Heart left ventricle (tissue), 16 donors: ENCODE measurements at places on chromosomes 16 and 17. TPM values are rescaled to one million over a fixed set of nuclear protein-coding genes. Genes with fewer than 3 reads are reported as not detected.

- DNase-seq: peak; percentile 23
These were observed 9.6 kb downstream of the UBTF start for GRCh38 chr17:44209786-44210341.

DNA sequence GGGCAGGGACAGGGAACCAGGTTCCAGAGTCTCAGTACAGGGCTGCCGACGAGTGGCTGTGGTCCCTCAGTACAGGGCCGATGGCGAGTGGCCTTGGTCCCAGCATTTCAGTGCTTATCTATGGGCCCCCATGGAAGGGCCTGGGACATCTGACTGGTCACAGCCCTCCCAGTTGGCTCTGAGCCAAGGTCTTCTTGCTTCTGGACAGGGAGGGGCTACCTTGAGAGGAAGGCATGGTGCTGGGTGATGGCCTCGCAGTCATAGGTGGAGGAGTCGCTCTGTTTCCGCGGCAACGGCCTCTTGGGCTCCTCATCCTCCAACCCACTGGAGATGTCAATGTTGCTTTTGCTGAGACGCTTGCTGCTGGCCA, 32.5 kb downstream of the PIMREG start:
- peak; percentile 38 for DNase-seq

DNA sequence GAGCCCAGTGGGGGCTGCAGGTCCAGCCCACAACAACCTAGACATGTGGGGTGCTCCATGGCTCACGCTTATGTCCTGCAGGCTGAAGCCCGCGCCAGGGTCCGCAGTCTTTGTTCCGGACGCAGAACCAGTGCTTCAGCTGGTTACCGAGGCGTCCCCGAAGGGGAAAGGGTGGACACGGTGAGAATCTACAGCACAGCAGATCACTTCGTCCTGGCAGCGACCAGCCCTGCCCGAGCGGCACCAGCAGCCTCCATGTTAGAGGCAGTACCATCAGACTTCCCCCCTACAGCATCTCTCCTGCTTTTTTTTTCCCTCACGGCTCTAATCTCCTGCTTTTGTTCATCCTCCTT, 1736.4 kb downstream of the TP53TG3F start:
- DNase-seq: no peak

DNA sequence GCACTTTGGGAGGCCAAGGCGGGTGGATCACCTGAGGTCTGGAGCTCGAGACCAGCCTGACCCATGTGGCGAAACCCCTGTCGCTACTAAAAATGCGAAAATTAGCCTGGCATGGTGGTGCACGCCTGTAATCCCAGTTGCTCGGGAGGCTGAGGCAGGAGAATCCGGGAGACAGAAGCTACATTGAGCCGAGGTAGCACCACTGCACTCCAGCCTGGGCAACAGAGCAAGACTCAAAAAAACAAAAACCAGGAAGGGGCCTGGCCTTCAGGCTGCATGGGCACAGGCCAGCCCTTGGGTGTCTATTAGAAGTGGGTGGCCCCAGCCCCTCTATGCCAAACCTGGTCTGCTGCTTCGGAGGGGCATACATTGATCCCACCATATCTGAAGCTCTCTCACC, 56.0 kb downstream of the PSMD12 start:
- no peak for DNase-seq

DNA sequence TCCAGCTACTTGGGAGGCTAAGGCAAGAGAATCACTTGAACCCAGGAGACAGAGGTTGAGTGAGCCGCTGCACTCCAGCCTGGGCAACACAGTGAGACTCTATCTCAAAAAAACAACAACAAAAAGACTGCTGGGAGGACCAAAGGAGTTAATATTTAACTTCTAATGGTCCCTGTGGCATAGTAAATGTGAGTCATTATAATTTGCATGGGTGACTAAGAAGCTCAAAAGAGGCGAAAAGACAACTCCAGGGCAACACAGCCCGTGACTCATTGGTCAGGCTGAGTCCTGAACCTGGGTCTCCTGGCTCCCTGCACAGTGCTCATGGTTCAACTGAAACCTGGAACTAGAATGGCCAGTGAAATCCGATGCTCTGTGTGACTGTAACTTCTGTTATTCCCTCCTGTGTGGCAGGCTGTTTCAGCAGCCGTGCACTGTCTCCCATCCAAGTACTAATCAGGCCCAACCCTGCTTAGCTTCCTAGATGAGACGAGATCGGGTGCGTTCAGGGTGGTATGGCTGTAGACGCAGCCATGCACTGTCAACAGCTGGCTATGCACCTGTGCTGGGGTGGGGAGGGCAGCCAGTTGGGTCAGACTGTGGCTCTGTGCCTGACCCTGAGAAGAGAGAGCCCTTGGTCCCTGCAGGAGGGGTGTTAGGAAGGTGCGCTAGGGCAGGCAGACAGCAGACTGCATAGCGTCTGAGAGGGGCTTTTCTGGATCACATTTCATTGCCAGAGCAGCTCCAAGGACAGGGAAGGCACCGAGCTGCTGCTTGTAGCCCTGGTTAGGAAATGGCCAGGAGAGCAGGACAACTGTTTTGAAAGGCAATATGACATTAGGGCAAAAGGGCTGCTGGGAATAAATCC, 14.5 kb upstream of the GPRC5C start:
- no peak for DNase-seq

DNA sequence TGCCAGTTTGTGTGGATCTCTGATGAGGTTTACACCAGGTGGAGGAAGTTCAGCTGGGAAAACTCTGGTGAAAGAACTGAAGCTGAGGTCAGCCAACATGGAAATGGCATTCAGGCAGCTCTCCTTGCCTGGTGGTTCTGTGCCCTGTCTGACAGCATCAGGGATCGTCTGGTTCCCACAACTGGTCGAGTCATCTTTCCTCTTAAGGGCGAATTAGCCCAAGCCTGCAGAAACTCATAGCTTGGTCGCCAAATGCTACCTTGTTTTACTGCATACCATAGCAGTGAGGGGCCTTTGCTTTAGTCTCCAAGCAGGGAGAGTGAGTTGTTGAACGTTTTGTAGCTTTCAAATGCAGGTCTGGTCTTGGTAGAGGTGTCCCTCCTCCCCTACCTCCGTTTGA, 7.2 kb downstream of the PLCG2 start:
- DNase-seq: no peak

DNA sequence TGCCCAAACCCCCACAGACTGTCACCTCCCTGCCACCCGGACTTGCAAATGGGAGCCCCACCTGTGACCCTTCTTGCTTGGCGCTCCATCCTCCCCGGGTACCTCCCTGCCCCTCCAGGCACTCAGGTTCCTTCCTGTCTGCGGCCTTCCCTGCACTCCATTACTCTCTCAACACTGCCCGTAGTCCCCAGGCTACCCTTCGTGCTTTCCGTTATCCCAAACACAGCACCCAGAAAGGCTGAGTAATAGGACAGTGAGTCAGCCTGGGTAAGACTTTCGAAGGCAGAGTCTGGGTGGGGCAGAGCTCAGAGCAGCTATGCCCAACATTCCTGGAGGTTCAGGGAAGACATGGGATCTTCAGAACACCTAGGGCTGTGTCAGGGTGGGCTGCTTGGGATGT, 16.6 kb upstream of the C16orf74 start:
- no peak for DNase-seq

GRCh38 chr17:13582776-13583547, 18.8 kb downstream of the HS3ST3A1 start:
- no peak for DNase-seq

DNA sequence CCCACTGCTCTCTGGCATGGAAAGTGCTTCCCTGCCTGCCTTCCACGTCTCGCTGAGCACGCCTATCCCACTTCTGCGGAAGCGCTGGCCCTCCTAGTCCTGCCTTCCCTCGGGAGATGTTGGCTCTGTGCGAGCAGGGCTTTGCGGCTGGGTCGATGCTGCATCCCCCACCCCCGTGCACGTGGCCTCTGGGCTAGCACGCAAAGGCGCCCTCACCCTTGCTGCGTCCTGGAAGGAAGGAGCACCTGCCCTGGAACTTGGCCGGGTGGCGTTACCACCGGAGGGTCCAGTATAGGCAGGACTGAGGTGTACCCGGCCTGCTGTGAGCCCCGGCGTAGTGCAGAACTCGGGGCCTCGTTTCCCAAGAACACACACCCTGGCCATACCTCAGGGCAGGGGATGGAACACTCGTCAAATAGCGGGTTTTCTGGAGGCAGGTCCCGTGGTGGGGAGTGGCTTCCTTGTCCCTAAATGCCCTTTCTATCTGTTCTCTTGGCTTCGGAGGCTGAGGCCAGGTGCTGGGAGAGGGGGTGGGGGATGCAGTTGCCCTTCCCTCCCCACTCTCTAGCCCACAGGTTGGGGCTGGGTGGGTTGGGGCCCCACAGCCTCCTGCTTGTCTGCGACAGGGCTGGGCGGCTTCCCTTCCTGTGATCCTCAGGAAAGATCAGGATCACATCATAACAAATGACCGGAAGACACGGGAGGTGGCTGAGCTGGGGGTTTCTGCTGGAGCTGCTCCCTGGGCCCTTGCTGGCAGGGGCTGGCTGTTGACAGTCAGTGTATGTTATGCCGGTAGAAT, 17.4 kb downstream of the BAIAP2 start:
- no peak for DNase-seq

- DNase-seq: no peak
These were observed 22.9 kb downstream of the GNPTG start for GRCh38 chr16:1374418-1375297.

DNA sequence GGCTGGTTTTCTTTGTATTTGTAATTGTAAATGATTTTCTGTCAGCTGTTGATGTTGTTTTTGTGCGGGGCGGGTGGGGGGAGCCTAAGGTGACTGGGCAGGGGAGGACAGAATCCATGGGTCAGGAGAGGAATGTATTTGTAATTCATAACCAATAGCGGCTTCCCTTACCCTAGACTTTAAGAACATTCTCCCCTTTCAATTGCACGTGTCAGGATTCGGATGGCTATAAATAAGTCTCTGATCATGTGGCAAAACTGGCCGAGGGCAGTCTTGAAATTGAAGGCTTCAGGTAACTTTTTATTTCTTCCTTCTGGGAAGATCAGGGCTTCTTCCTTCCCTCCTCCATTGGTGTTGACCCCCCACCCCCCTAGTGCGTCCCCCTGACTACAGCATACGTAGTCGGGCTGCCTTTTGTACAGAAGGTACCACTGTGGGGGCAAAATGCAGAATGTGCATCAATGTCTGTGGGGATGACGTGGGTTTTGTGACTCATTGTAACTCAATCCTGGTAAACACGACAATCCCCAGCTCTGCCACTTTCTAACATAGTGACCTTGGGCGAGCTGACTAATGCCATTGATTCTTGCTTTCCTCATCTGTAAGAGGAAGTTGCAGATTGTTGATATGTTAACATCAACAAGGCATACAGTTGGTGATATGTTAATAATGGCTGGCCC, 16.2 kb downstream of the MARCHF10 start:
- no peak for DNase-seq

- no peak for DNase-seq
These were observed 21.0 kb upstream of the ABCC12 start for GRCh38 chr16:48176635-48177408.

- DNase-seq: no peak
These were observed 4.7 kb upstream of the IGSF6 start for GRCh38 chr16:21656795-21657768.

- no peak for DNase-seq
These were observed 18.9 kb downstream of the MPP3 start for GRCh38 chr17:43814026-43814425.

- DNase-seq: no peak
These were observed 57.6 kb upstream of the LHX1 start for GRCh38 chr17:36879624-36880131.

GRCh38 chr17:7951143-7951792, 19.3 kb downstream of the CNTROB start:
- DNase-seq: no peak

- DNase-seq: no peak
These were observed 42.0 kb downstream of the IL21R start for GRCh38 chr16:27444015-27444414.

GRCh38 chr17:80416260-80416939, 1.4 kb downstream of the ENDOV start:
- DNase-seq: no peak

The FN3K gene
- total RNA-seq: 15.5 TPM

The SPN gene
- 1.3 TPM for total RNA-seq

The PLA2G10 gene
- not detected for total RNA-seq

The KIF1C gene
- 868 TPM for total RNA-seq
